ENCODE measurements at places on chromosomes 7 and 10. TPM values are rescaled to one million over a fixed set of nuclear protein-coding genes. Genes with fewer than 3 reads are reported as not detected.

GSTO2 gene
- total RNA-seq: 2.0 TPM

PDIA4 gene
- total RNA-seq: 623 TPM

CPA1 gene
- 0.09 TPM for total RNA-seq

PRLHR gene
- total RNA-seq: not detected

LIPN gene
- total RNA-seq: not detected

Data from smooth muscle cell of bladder (primary cell).